ENCODE measurements at places on chromosomes 1 and 21.

DNA sequence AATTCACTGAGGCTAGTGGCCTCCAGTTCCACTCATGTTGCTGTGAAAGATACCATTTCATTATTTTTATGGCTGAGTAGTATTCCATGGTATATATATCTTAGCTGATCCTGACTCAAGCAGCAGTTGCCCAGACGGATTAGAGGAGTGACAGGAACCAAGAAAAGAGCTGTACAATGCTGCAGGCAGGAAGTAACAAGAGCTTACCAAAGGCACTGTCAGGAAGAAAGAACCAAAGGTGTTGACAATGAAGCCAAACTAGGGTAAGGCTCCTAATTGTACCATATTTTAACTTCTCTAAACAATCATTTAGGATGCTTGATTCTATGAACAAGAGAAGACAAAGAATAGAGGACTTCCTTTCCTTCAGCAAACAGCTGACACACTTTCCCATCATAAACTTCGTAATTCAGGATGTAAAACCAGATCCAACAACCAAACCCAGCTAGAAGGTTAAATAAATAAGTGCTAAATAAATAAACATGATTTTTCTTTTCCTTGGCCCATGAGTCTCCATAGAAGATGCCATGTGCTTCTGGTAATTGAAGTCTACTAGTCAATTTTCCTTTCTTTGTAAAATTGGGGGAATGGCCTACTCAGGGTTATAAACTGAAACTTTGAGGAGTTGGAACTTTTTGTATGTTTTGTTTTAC is 248.2 kb upstream of the SGIP1 start:
- DNase-seq = no peak

GRCh38 chr1:172132836-172133235 is 287.6 kb upstream of the C1orf105 start:
- DNase-seq = no peak

GRCh38 chr1:220803401-220804201 is 16.9 kb downstream of the MTARC1 start:
- peak; percentile 60 for DNase-seq

DNA sequence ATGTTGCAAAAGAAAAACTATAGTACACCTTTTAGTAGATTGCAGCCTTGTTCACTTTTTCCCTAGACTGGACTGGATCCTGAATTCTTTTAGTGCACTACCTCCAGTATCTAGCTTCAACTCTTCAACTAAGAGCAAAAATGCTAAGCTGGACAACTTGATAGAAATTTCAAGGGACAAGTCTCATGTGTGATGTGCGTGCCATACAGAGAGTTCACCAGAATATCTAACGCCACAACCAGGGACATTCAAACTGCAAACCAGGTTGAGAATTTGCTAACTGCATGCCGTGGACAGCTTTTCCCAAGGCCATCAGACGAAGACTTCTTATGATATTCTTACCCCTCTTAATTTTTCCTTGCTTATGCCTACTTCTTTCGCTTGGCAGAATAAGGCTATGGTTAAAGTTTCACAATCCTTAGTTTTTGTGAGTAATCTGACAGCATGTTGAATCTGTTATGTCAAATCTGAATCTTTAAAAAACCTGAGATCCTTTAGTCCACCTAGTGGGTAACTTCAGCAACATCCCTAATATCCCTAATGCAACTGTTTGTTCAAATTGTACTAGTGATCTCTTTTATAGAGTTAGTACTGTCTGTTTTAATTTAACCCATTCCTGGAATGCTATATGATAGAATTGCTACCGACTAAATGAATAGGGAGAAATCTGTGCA is 66.4 kb downstream of the DDAH1 start:
- peak; percentile 7 for DNase-seq

- DNase-seq = no peak
These were observed 40.7 kb downstream of the CD2 start for GRCh38 chr1:116794804-116795481.

DNA sequence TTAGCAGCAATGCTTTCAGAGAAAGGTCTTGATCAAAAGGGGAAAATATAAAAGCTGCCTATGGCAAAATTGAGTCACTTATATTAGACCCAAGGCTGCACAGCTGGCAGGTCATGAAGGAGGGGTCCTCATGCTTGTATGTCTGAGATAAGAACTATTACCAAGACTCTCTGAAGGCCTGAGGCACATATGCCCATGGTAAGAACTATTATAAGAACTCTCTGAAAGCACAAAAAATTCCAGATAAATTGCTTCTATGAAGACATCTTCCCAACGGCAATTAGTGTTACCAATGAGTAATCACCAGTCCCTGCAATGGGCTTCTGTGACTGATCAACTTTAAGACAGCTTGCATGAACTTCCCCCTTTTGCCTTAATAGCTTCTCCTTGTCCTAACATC is 42.8 kb upstream of the LRIF1 start:
- no peak for DNase-seq

DNA sequence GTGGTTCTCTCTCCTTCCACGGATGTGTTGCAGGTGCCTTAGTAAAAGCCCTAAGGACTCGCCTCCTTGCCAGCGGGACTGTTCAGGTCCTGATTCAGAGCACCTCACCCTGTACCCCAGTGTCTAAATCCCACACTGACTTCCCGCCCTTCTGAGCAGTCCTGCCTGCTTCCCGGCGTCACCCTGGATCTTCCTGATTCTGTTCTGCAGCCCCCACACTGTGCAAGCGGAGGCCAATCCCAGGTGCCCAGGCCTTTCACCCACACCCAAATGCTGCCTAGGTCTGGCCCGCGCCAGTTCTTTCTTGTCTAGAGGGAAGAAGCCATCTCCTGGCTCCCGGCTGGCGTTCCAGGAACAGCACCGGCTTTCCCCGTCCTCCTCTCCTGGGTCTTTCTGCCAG is 95.9 kb upstream of the GALNT2 start:
- DNase-seq = no peak

DNA sequence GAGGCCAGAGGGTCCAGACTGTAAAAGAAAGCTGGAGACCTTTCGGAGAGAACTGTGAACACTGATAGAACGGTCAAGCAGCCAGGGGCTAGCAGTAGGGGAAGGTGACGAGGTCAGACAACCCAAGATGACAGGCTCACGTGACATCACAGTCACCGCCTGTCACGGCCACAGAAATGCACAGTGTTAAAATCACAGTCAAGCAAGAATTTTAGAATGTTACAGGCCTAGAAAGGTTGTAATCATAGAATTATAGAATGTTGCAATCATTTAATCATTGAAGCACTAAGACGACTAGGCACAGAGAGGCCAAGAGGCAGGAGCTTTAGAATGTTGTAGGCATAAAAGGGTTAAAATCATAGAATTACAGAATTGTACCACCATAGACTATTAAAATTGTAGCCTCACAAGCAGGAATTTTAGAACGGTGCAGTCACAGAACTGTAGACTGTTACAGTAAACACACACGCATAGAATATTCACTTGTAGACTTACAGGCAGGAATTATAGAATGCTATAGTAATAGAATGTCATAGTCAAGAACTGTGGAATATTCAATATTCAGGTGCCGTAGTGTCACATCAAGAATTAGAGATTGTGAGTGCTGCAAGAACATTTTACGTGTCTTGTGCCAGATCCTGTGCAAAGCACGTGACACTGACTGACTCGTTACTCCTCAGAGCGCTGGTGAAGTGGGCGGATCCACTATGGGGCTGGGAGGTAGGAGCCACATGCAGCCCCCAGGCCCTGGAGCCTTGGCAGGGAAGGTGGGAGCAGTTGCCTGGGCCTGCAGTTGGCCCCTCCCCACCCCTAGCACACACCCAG is 118.1 kb downstream of the EPHB2 start:
- no peak for DNase-seq

- peak; percentile 82 for DNase-seq
These were observed 279.2 kb downstream of the NEGR1 start for GRCh38 chr1:72003092-72003491.

GRCh38 chr1:172254521-172255222 is 165.8 kb upstream of the C1orf105 start:
- DNase-seq = peak; percentile 15

GRCh38 chr1:53653631-53654030 is 85.3 kb downstream of the GLIS1 start:
- no peak for DNase-seq

DNA sequence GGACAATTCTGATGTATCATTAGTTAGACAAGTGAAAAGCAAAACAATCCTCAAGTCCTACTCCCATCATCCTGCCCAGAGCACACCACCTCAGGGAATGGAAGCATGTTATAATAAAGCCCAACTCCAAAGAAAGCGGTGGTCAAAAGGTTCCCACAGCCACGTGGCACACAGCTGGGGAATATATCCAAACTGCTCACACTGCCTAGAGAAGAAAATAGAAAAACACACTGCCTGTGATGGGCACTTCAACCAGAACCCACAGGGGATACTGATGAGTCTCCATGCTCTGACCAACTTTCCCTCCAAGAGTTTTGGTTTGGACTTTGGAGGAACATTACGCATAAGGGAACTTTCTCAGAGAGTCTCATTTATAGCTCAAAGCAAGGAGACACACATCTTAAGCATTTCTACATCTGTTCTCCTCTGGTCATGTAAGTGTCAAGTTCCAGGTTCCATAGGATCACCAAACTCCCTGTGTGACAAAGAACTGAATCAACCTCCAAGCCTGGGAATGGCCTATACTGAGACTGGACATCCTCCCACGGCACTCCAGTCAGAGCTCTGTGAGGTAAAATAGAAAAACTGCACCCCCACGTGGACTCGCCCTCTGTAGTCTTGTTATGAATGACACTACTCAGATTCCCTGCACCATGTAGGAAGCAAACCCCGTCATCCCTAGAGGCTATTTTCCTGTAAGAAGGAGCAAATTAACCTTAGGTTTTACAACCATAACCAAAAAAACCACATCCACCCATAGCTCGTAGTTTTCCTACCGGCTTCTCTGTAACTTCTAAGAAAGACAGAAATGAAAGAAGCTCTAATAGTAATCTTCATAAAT is 12.2 kb downstream of the DSTYK start:
- DNase-seq = no peak

GRCh38 chr1:160046494-160047110 is 14.8 kb upstream of the PIGM start:
- DNase-seq = peak; percentile 71

GRCh38 chr1:18950401-18951026 is 6.0 kb downstream of the IFFO2 start:
- DNase-seq = no peak

GRCh38 chr1:54736685-54737084 is 21.0 kb downstream of the TTC4 start:
- no peak for DNase-seq

- no peak for DNase-seq
These were observed 16.2 kb downstream of the KYAT3 start for GRCh38 chr1:88976235-88976634.

- DNase-seq = peak; percentile 83
These were observed 2.7 kb downstream of the GRHL3 start for GRCh38 chr1:24321697-24322469.

GRCh38 chr1:157111396-157112165 is 12.0 kb upstream of the ETV3L start:
- DNase-seq = no peak

- no peak for DNase-seq
These were observed 224.5 kb downstream of the ASTN1 start for GRCh38 chr1:176939993-176940392.

GRCh38 chr1:226405411-226405988 is 2.4 kb downstream of the PARP1 start:
- no peak for DNase-seq

DNA sequence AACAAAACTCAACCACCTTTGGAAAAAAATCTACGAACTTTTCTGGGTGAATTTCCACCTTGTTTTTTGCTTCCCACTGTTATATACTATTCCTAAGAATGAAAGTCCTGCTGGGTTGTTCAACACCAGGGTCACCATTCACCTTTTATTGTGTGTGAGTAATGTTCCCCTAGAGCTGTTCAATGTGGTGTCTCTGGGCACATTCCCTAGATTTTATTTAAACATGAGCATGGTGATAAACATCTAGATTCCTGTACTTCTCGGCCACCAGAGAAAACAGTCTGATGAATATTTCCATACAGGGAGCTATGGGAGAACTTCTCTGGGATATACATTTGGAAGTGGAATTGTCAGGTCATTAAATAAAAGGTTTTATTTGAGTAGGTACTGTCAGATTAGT is 13.0 kb downstream of the FMN2 start:
- no peak for DNase-seq

- DNase-seq = no peak
These were observed 111.7 kb upstream of the KCNJ6 start for GRCh38 chr21:38027901-38028498.

- peak; percentile 45 for DNase-seq
These were observed 71.1 kb upstream of the CD34 start for GRCh38 chr1:207981976-207982375.

DNA sequence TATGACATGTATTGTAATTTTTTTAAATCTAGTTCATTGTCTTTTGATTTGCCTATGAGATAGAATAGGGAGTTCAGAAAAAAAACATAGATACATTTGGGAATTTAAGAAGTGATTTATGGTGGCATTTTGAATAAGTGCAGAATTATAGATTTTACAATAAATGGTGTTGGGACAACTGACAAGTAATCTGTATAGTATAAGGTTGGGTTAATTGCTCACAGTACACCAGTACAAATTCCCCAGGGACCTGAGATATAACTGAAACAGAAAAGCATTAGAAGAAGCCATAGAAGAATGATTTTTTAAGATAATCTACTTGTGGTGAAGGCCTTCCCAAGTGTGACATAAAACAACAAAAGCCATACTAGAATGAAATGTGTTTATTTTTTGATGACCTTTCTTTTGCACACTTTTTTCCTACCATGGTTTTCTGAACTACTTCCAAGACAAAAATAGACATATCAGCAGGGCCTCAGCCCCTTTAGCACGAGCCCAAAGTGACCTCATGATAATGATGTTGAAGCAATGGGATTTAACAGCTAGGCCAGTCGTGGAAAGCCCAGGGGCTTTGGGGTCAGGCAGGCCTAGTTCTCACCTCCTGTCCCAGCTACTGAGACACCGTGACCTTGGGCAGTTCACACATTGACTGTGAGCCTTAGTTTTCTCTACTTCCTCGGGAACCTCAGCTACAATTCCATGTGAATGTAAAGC is 87.4 kb downstream of the GREM2 start:
- no peak for DNase-seq

DNA sequence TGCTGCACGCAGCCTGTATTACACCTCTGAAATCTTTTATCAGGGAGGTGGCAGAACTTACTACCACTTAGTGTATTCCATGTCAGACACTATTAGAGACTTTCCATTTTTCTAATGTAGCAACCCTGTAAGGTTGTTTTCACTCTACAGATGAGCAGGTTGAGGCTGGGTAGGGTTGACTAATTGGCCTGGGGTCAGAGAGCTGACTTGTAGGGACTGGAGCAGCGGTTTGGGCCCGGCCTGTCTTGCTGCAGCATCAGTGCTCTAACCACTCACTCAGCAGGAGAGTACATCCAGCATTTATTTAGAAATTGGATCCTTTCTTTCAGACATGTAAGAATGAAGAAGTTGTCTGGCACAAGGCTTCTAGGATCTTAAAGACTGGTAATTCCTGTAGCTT is 25.7 kb upstream of the NBL1 start:
- DNase-seq = no peak
